ENCODE measurements at places on chromosomes 5 and 9.

DNA sequence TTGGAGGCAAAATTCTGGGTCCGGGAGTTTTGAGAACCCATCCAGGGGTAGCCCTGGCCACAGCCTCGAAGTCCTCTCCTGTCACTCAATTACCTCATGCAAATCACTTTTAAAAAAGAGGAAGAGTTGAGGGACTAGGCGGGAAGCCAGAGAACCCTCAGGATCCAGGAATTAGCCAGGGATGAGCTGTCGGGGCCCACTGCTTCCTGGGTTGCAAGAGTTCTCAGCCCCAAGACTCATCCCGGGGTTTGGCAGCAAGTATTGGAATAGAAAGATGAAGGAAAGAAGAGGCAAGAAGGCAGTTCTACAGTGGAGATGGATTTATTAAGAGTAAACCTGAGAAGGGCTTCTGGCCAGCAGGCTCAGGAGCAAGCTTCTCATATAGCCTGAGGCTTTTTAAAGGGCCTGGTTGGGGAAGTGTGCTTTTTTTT is 25.6 kb downstream of the C9orf50 start:
- no peak for DNase-seq

DNA sequence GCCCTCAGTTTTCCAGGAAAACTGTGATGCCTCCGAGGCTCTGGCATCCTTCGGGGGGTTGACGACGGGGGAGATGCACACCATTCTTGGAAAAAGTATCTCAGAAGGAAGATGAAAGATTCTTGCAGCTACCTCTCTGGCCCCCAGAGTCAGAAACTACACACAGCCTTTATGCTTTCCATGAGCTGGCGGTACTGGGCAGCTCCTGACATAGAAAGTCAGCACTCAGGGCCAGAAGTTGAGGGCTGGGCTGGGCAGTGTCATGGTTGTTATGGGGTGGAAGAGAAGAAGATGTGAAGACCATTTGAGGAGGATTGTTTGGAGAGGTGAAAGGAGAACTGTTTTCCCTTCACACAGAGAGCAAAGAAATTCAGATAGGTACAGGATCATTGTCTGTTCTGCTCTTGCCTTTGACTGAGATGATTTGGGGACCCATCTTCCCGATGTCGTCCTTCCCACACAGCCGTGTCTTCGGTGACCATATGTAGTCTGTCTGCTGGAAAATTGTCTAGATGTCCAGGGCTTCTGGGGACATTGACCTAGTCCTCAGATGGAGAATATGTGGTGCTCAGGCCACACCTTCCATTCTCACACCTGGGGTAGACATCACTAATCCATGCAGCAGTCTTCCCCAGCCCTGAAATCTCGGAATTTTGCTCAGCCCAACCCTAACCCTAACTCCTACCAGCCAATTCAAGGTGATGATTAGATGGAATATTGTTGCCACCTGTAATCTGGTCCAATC is 237.1 kb downstream of the CACNA1B start:
- no peak for DNase-seq

DNA sequence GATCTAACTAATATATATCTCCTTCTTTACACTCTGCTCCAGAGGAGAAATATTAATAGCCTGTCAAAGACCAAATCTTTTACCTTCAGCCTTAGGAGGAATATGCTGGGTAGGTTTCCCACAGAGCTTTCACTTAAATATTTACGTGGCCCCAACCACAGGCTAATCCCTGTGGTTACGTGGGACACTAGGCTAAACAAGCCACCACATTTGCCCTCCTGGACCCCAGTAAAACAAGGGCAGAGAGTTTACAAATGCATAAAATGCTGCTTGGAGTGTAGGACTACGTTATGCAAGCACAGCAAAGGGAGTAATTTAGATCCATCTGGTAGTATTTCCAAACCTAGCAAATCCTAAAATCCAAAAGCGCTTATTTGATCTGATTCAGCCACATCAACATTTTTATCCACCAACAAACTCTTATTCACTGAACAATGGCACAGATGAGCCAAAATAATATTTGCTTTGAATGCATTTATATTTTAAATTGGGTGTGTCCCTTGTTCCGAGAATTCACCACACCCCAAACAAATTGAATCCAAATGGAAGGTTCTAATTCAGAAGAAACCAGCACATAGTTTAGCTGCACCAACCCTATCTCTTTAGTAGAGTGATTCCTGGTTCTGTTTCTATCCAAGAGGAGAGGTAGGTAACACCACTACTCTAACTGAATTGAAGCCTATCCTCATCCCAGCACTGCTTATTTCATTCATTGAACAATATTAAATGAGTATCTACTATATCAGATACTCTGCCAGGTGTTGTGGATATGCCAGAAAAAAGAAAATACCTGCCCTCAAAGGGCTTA is 179.0 kb downstream of the TSSK1B start:
- no peak for DNase-seq

DNA sequence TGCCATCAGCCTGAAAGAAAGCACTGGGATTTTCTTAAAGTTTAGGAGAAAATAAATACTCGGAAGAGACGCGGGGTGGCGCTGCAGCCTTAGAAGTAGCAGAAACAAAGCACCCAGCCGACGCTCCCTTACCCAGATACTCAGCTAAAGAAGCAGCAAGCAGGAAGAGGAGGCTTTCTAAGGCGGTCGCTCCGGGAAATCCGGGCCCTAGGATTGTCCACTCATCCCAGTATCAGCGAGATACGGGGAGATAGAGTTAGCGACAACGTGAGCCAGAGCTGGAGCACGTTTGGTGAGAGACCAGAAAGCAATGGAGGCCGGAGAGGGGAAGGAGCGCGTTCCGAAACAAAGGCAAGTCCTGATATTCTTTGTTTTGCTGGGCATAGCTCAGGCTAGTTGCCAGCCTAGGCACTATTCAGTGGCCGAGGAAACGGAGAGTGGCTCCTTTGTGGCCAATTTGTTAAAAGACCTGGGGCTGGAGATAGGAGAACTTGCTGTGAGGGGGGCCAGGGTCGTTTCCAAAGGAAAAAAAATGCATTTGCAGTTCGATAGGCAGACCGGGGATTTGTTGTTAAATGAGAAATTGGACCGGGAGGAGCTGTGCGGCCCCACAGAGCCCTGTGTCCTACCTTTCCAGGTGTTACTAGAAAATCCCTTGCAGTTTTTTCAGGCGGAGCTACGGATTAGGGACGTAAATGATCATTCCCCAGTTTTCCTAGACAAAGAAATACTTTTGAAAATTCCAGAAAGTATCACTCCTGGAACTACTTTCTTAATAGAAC is at the start of gene PCDHB2:
PCDHB2 (plus strand) TSS at position 135 of the 782 bp plus-strand sequence; CDS start at position 311, 176 bp downstream.
- DNase-seq: no peak

- no peak for DNase-seq
Observed at GRCh38 chr5:122985954-122986721, 50.4 kb downstream of the PPIC start.

DNA sequence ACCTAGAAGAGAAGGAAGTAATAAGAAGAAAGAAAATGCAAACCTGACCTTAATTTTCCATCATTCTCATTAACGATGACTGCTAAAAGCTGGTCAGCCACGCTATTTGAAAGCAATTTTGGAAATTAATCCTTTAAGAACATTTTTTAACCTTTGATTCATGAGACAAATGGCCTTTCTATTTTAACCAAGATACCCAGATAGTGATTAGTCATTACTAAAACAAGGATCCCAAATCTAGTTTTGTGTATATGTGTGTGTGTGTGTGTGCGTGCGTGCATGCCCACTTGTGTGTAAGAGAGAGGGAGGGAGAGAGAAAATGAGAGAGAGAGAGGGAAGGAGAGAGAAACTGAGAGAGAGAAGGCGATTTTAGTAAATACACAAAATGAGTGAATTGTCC is 329.5 kb downstream of the DEPDC1B start:
- DNase-seq: no peak

- no peak for DNase-seq
Observed at GRCh38 chr9:133742251-133742650, 4.1 kb upstream of the SARDH start.

DNA sequence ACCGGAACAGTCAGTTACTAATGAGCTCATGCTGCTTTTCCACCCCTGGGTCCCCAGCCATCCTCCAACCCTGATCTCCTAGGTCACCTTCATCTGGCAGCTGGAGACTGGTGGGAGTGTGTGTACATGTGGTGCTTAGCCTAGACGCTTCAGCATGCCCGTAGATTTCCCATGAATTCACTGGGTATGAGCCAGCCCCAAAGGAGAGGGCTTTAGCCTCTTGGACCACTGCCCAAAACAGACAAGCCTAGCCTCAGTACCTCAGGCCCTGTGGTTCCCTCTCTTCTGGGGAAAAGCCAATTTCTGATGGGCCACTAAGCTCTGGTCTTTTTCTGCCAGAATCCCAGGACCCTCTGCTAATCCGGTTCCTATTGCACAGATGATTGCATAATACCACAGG is 48.0 kb upstream of the ASTN2 start:
- DNase-seq: no peak

- no peak for DNase-seq
Observed at GRCh38 chr9:95411054-95411892, 93.8 kb upstream of the FANCC start.

GRCh38 chr5:123520677-123521247 is 8.8 kb downstream of the CSNK1G3 start:
- no peak for DNase-seq

DNA sequence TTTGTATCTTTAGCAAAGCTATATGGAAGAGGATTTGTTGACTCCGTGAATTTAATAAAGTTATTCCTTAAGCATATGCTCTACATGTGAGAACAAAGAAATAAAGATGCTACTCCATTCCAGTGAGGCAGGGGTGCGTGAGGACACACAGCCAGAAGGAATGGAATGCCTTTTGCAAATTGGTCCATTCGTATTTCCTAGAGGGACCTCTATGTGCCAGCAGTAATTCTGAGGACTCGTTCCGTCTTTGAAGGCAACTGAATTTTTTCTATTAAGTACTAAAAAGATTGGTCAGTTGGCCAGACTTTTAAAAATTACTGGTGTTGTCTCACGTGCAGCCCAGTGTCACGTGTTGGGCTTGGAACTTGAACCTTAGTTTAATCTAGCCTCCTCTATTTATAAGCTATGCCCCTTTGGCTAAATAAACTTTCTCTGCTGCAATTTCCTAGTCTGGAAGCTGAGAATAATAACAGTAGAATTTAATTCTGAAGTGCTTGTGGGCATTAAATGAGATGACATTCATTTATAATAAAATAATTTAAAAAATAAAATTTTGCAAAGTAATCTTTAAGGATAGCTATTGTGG is 13.9 kb downstream of the RAI14 start:
- no peak for DNase-seq

- no peak for DNase-seq
Observed at GRCh38 chr5:74810915-74811314, 43.9 kb downstream of the NSA2 start.

DNA sequence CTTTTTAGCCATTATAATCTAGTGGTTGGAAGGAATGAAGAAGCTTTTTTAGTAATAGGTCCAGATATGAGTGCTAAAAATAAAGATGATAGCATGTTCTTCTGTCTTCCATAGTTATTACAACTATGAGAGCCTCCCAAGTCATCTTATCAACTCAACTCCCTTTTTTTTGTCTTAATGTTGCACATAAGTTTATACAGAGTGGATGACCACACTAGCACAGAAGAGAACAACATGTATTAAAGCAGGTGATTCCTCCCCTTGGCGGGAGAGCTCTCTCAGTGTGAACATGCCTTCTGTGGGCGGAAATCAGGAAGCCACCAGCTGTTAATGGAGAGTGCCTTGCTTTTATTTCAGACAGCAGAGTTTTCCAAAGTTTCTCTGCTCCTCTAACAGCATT is 40.1 kb upstream of the STX17 start:
- DNase-seq: no peak

DNA sequence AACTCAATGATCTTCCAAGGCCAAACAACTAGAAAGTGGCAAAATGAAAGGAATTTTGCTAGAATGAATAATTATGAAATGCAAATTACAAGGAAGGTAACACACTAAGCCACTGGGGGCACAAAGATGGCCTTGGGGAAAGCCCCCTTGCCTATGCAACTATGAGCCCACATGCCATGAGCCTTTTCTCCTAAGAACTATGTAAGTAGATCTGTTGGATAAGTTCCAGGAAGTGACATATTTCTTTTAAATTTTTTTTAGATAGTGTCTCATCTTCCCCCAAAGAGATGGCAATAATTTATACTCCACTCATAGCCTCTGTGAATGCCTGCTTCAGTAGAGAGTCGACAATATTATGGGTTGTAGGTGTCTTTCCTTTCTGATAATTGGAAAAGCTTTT is 257.8 kb downstream of the AUH start:
- DNase-seq: no peak

GRCh38 chr9:133054966-133055365 is 6.8 kb upstream of the CEL start:
- no peak for DNase-seq

GRCh38 chr5:120567921-120568320 is 103.8 kb downstream of the PRR16 start:
- no peak for DNase-seq

DNA sequence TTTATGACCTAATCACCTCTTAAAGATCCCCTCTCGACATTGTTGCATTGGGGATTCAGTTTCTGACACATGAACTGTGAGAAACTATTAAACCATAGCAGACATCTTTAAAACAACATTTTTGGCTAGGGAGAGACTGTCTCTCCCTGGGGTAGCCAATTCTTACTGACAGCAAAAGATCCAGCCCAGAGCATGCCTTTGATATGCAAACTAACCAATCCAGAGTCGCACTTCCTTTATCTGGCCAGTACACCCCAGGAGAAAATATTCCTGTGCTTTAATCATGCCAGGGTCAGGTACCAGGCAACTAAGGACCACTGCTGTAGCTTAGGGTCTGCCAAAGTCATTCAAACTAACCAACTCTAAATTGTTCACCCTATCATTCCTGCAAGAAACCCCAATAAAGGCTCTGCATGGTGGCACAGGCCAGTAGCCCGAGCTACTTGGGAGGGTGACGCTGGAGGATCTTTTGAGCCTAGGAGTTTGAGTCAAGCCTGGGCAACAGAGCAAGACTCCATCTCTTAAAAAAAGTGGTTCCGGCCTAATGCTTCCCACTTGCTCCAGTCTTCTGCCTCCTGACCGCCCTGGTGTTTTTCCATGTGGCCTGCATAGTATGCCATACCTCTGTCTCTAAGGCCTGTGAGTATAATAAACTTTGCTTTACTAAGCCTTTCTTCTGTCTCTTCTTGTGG is 62.3 kb upstream of the DAPK1 start:
- DNase-seq: no peak

- peak; percentile 32 for DNase-seq
Observed at GRCh38 chr9:27771803-27772545, 198.7 kb upstream of the C9orf72 start.

GRCh38 chr5:81749192-81749560 is 1.7 kb downstream of the SSBP2 start:
- no peak for DNase-seq

GRCh38 chr5:83440826-83441225 is 30.7 kb upstream of the VCAN start:
- DNase-seq: no peak

GRCh38 chr5:31133488-31133887 is 60.0 kb upstream of the CDH6 start:
- DNase-seq: no peak

GRCh38 chr9:16499892-16500291 is 370.6 kb downstream of the BNC2 start:
- no peak for DNase-seq

DNA sequence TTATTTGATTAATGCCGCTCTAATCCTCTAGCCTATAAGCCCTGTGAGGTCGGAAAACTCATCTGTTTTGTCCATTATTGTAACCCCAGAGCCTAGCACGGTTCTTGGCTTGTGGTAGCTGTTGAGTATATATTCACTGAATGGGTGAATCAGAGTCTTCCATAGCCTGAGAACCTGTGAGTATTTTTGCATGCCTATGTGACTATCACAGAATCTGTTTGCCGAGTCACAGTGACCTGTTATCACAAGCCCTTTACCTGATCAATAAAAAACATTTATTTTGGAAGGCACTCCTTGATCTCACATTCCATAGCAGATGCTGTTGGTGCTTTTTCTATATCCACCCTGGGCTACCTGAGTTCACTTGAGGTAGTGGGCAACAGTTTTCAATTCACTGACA is 125.0 kb upstream of the STC2 start:
- no peak for DNase-seq
